T-helper 22 cell (primary cell): ENCODE measurements at places on chromosomes 6 and 20.
A peak's percentile ranks its signal among the peaks of the same experiment; 100 is the strongest.

DNA sequence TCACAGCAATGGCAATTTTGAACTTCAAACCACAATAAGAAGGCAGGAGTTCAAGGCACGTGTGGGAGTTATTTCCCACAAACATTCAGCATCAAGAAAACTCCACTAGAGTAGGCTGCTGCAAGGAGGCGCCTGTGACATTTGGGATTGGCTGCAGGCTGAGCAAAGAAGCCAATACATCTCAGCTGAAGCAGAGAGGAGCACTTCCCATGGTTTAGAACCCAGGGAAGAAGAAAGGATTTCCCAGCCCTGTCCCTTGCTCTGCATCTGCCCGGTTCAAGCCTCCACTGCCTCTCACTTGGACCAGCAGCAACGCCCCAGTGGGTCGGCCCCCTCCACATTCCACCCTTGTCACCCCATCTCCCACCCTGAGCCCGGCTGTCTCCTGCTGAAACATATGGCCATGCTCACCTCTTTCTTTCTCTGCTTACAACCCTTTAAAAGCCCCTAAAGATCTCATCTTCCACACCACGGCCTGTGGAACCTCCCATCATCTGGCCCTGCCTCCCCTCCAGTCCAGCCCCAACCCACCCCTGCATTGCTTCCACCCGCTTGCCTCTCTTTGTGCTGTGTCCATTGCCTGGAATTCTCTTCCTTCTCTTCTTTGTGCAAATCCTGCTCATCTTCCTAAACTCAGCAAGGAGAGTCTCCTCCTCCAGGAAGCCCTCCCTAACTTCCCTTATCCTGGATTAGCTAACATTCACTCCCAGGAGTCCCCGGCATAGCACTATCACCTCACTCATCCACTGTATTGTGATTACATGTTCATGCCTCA is 128.3 kb downstream of the ANKRD60 start:
- no peak for DNase-seq

DNA sequence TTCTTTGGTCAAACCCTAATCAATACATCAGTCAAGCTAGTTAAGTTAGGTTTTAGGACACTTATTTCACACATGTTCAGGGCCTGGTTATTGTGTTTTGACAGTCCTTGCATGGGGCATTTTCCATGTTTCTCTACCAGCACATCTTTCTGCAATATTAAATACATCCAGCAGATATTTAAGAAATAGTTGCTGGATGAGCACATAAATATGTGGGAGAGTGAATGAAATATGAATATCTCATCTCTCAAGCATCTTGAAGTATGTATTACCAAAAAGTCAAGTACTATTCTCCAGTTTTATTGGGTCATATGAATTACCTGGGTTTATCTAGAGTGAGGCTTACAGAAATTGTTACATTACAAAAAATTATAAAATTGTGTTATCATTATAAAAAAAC is 621.9 kb upstream of the GJE1 start:
- no peak for DNase-seq

GRCh38 chr6:167855825-167856425 is 29.2 kb downstream of the AFDN start:
- DNase-seq = no peak

GRCh38 chr6:56459030-56459805 is 183.5 kb downstream of the DST start:
- DNase-seq = no peak

GRCh38 chr6:26594730-26595632 is 1.8 kb upstream of the ABT1 start:
- DNase-seq = no peak

DNA sequence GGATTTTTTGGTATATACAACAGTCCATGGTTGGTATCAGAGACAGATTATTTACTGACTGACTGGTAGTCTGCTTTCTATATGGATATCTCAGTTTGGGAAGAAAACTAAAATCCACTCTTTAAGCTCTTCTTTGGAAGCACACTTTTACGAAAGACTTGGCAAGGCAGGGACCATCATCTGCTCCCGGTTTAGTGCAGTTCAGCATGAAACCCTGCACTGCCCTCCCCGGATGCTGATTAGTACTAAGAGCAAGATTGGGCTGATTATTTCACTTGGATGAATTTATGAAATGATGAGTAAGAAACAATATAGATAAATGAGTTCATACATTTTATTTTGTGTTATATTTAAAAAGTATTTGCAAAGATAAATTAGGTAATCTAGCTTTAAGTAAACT is 56.3 kb downstream of the RGS17 start:
- no peak for DNase-seq

- no peak for DNase-seq
Observed at GRCh38 chr6:88120635-88121034, 45.5 kb downstream of the CNR1 start.

DNA sequence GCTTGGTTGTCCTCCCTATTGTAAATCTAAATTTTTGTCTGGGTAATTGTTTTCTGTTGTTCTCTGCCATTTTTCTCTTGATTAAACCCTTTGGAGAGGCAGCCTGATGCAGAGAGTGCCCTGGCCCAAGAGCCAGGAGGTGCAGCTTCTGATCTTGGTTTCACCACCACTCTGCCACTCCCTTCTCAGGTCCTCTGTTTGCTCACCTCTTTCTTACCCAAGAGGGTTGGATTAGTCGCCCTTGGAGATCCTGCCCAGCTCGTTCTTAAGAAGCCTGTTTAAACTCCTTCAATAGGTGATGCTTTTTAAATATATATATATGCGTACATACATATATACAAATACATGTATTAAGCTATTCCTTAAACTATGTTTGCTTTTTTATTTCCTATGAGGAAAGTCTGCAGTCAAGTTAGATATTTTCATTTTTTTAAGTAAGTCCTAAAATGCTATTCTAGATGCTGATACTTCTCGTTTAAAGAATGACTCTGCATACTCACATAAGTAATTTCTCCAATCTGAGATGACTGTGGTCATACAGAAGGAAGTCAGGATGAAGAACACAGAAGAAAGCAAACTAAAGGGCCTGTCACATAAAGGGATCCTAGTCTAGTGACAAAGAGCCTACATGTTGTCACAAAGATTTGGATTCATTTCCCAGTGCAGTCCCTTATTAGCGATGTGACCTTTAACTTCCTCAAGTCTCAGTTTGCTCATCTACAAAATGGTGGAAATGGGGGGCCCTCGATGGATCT is 19.9 kb downstream of the TPD52L1 start:
- no peak for DNase-seq

DNA sequence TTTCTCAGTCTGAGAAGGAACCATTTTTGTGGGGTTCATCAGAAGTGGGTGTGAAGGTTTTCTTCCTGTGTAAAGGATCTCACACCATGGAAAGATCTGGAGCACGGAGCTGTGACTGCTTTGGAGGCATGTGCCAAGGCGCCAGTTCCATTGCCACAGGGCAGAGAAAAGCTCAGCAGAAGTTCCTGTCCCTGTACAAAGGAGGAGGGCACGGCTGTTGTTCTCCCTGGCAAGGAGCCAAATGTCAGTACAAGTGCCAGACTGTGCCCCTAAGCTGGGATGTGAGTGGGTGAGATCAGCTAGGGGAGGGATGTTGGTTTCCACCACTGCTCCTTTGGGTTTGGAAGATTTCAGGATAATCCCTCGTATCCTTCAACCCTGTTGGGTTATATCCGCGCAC is 117.3 kb downstream of the CRYBG1 start:
- DNase-seq = no peak

- DNase-seq = peak; percentile 25
Observed at GRCh38 chr20:50987493-50988210, 29.0 kb downstream of the MOCS3 start.

- DNase-seq = no peak
Observed at GRCh38 chr20:35772563-35773058, 796 bp downstream of the PHF20 start.

DNA sequence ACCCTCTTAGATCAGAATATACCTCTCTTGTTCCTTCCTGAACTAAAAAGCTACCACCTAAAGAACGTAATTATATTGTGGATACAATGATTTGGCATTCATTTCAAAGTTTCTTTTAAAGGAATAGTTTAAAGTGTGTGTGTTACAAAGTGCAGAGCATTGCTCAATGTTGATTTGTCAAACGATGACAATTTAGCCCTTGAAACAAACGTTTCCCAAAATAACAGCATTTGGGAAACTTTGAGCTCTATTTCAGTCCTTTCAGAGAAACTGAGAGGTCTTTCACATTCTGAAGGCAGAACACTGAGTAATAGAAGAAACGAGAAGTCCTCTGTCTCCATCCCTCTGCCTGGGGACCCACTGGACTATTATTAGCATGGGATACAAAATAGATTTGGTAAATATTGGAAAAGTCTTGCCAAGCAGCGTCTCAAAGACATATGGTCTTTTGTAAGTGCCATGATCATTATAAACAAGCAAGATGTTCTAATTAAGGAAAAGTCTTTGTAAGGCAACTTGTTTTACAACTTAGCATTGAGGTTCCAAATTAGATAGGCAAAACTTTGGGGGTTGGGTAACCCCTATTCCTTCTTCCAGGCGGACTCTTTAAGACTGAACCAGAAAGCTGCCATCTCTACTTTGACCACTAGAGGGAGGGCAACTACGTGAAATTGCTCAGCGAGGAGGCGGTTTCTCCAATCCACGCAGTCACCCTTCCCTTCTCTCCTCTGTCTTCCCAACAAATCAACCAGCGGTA is 208.8 kb downstream of the RNF144B start:
- DNase-seq = no peak

- no peak for DNase-seq
Observed at GRCh38 chr6:44016131-44016870, 111.0 kb downstream of the MRPL14 start.

- DNase-seq = peak; percentile 27
Observed at GRCh38 chr20:3753098-3753497, 14.5 kb downstream of the ADISSP start.

DNA sequence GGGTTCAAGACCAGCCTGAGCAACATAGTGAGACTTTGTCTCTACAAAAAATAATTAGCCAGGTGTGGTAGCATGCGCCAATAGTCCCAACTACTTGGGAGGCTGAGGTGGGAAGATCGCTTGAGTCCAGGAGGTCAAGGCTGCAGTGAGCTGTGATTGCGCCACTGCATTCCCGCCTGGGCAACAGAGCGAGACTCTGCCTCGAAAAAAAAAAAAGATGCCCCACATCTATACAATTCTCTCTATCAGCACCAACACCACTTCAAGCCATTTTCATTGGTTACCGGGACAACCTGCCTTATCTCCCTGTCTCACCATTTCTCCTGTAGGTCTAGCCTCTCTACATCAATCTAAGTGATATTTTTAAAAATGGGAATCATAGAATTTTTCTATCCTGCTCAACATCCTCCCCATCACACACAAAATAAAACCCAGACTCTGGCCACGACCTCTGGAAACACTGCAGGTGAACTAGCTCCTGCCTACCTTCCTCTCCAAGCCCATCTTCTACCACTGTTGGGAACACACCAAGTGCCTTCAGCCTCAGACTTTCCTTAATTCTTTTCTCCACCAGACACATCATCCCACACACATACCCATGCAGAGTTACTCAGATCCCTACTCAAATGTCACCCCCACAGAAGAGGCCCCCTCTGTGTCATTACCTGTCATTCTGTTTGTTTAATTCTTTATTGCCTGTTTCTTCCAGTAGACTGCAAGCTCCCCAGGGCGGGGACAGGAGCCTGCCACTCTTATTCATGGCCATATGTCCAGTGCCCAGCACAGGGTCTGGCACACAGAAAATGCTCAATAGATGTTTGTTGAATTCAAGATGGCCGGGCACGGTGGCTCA is 9.6 kb upstream of the PLTP start:
- DNase-seq = no peak

DNA sequence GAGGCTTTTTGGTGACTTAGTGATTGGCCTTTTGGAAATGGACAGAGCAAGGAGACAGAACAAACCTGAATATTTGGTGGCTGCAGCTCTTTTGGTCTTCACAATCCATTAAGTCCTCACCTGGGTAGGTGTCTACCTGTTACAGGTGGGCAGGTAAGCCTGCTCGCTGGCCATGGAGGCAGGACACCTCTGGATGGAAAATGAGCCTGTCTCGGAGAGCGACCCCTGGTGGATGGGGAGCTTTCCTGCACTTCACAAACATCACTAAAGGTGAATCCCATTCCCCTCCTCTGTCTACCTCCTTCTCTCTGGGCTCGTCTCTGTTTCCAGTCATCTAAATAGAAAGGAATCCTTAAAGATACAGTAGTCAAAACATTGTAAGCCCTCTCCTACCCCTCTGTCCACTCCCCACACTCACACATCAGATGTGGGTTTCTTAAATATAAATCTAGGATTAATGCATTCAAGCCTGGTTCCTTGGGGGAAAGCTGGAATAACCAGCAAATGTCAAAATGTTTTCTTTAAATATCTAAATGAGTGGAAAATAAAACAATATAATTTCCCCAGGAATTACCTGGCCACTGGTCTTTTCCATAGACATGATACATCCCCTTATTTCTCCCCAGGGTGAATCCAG is 304.9 kb downstream of the CDH26 start:
- peak; percentile 17 for DNase-seq

DNA sequence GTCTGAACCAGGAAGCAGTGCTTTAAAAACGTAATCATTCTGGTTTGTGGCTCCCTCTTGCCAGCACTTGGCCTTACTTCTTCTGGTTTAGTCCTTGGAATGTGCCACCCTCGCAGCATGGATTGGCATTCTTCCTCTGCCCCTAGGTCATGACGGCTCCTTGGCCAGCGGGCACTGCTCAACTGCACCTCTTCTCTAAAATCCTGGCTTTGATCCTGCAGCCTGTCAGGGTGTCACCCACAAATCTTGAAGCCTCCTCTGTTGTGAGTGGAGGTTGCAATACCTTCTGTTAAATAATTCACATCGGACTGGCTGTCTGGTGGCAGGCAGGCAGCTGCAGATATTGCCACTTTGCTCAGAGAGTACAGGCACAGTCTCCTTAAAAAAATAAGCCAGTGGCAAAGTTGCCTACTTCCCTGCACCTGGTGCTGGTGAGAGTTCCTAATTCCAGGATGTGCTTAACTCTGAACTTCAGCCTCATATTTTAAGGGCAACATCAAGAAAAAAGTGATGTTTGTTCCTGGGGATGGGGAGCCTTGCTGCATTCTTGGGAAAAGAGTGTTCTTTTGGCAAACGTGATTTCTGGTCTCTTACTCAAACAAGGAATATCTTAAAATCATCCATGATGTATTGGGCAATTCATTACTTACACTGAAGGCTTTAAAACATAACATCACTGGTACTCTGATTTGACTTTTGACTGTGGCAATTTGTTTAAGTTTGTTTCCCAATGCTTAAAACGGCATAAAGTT is 179.8 kb downstream of the FOXA2 start:
- no peak for DNase-seq

DNA sequence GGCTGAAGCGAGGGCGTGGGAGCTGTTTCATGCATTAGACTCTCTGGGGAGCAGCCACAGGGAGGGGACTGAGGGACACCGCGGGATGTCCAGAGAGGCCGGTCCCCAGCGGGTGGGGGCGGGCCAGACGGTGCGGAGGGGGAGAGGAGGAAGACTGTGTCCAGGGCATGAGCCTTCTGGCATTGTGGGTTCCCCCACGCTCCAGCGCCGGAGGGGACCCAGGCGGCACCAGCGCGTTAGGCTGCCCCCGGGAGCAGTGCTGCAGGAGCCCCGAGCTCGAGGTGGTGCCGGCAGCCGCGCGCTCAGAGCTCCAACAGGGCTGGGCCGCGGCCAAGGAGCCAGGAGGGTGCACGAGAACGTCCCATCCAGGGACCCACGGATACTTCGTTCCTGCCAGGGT is 14.4 kb downstream of the SLC22A3 start:
- DNase-seq = no peak

- no peak for DNase-seq
Observed at GRCh38 chr20:57928181-57928967, 218.6 kb upstream of the PMEPA1 start.
